ENCODE measurements at places on chromosomes 5 and 9.

GRCh38 chr9:114223564-114224246 lies 68.4 kb downstream of the COL27A1 start:
- no peak for DNase-seq

GRCh38 chr5:71899865-71900342 lies 180.8 kb downstream of the CARTPT start:
- DNase-seq: no peak

- DNase-seq: peak; percentile 72
Measured at GRCh38 chr5:171418982-171419687, at the start of gene FGF18. Gene FGF18, plus strand, starts transcription at chr5:171419647. Its CDS starts 553 bp downstream, at chr5:171420200.

DNA sequence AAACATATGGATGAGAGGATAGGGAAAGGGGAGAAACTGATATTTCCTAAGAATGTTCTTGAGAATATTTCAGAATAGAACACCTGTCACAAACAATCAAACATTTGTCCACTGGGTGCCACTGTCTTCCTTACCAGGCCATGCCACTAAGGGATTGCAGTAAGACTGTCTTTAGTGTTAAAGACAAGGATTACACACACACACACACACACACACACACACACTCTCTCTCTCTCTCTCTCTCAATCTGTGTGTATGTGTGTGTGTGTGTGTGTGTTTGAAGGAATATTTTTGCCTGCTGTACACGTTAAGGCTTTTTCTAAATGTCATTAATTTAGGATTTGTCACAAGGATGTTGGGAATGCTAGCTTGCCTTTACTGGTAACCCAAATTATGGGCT lies 54.4 kb downstream of the CCDC192 start:
- DNase-seq: peak; percentile 21

- no peak for DNase-seq
Measured at GRCh38 chr5:61758711-61759110, 426.7 kb downstream of the ZSWIM6 start.

DNA sequence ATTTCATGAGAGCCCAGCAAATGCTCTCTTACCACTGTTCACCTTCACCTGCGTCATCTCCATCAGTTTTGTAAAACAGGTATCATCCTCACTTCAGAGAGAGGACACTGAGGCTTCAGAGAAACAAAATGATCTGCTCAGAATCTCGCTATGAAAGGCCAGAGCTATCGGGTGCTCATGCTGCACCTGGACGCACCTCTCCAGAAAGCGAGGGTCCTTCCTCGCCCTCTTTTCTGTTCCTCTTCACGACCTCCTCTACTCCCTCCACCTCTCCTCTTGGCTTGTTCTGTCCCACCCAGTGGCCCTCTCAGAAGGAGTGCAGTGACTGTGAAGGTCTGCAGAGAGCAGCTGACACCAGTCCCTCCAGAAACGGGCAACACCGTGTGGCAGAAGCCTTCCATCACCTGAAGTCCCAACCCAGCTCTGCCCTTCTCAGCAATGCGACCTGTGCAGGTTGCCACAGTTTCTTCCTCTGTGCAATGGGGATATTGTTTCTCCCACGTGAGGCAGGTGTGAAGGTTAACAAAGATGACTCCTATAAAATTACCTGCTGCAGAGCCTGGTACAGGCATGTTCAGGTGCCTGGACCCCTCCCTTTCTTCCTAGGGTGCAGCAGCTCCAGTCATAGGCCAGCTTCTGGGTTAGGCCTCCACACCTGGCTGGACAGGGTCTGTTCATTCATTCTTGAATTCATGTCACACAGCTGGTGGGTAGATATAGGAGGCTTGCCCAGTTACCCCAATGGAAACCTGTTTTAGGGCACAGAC lies 45.3 kb upstream of the ANGPTL2 start:
- no peak for DNase-seq

GRCh38 chr9:7963026-7963425 lies 163.4 kb upstream of the DMAC1 start:
- DNase-seq: no peak

DNA sequence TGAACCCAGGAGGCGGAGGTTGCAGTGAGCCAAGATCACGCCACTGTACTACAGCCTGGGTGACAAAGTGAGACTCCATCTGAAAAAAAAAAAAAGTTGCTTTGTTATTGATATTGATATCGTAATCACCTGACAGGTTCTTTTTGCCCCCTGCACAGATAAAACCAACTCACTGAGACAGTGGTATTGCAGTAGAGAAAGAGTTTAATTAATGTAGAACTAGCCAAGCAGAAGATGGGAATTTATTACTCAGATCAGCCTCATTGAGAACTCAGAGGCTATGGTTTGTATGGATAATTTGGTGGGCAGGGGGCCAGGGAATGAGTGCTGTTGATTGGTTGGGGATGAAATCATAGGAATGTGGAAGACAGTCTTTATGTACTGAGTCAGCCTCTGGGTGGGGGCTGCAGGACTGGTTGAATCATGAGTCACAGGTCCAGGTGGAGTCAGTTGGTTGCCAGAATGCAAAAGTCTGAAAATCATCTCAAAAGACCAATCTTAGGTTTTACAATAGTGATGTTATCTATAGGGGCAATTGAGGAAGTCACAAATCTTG lies 35.8 kb upstream of the MEGF10 start:
- DNase-seq: no peak

- DNase-seq: no peak
Measured at GRCh38 chr9:130402645-130403440, 41.9 kb upstream of the ASS1 start.

GRCh38 chr9:132423503-132423902 lies 13.5 kb downstream of the CFAP77 start:
- DNase-seq: no peak

DNA sequence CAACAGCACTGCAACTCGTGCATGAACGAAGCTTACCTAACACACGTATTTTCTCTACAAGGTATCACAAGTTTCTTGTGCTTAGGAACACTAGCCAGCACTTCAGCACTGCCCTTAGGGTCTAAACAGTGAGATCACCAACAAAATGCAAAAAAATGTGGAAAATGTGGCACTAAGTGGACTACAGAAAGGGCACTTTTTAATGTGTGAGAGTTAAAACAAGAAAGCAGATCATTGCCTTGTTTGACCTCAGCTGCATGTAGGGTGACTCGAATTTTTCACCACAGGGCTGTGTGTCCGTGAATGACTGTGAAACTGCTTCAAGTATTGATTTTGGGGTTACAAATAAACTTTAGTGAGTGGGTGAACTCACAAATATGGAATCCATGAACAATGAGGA lies 90.5 kb downstream of the MARCHF3 start:
- no peak for DNase-seq

GRCh38 chr9:134533850-134534588 lies 107.6 kb upstream of the COL5A1 start:
- no peak for DNase-seq

- DNase-seq: no peak
Measured at GRCh38 chr5:122267185-122267584, 44.9 kb upstream of the SNCAIP start.

GRCh38 chr9:83508067-83508466 lies 30.1 kb downstream of the FRMD3 start:
- no peak for DNase-seq

Data from HEK293T (cell line).